ENCODE measurements at places on chromosomes 3 and 15.

GRCh38 chr3:43523454-43524053 lies 98.3 kb downstream of the ANO10 start:
- no peak for DNase-seq

- DNase-seq: peak; percentile 26
Observed at GRCh38 chr3:139935016-139935865, at the start of gene CLSTN2. Gene CLSTN2, plus strand, starts transcription at chr3:139935185.

- DNase-seq: no peak
Observed at GRCh38 chr3:126442856-126443242, 32.8 kb downstream of the ZXDC start.

GRCh38 chr15:36818260-36818659 lies 238.8 kb downstream of the CDIN1 start:
- no peak for DNase-seq

Measured in NCI-H748 treated with DMSO at 0.1 percent for 48 hours (cell line).